ENCODE measurements at places on chromosomes 12 and 14. TPM values are rescaled to one million over a fixed set of nuclear protein-coding genes. Genes with fewer than 3 reads are reported as not detected.

The TBC1D30 gene
- not detected for total RNA-seq

DNA sequence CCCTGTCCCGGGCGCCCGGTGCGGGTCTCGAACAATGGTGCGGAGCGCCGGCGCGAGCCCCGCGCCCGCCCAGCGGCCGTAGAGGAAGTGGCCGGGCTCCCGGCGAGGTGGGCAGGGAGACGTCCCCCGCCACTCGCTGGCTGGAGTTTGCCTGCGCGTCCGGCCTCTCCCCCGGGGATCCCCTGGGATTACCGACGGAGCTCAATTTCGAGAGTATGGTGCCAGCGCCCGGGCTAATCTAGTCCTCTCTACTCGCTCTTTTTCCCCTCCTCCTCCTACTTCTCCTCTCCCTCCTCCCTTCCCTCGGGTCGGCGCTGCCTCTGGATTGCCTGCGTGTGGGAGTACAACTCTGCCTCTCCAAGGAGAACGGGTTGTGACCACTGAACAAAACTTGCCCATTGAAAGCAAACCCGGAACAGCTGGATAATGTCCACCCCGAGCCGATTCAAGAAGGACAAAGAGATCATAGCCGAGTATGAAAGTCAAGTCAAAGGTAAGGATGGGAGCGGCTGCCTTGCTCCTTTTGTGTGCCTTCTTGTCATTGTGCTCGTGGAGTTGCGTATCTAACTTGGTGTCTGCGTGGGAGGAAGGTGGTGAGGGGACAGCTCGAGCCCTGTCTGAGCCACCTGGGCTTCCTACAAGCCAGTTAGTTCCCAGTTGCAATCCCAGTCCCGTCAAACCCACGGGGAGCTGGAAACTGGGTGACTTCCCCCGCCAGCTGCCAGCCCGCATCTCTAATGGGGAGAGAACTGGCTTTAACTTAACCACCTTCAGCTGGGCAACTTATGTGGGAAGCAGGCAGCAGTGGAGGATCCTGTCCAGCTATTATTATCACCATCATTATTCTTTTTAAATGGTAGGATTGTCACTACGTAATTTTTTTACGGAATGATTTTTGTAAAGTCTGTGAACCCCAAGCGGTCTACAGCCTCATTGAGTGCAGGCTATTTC is at the start of gene SRGAP1:
Gene SRGAP1 (plus strand): TSS at position 310 of the 951 bp plus-strand sequence. CDS start 117 bp downstream, at position 427.
- peaks cover 28% of the 10 kb centered on the region for H3K27me3 ChIP-seq
- H3K36me3 ChIP-seq: no peaks in the 10 kb centered on the region
- peaks cover 9% of the 10 kb centered on the region for H3K4me1 ChIP-seq
- no peak for DNase-seq
- no peak within 1 kb of the TSS for H3K27ac ChIP-seq

The MAP1LC3B2 gene
- total RNA-seq: 0.78 TPM

The MGST1 gene
- not detected for total RNA-seq

DNA sequence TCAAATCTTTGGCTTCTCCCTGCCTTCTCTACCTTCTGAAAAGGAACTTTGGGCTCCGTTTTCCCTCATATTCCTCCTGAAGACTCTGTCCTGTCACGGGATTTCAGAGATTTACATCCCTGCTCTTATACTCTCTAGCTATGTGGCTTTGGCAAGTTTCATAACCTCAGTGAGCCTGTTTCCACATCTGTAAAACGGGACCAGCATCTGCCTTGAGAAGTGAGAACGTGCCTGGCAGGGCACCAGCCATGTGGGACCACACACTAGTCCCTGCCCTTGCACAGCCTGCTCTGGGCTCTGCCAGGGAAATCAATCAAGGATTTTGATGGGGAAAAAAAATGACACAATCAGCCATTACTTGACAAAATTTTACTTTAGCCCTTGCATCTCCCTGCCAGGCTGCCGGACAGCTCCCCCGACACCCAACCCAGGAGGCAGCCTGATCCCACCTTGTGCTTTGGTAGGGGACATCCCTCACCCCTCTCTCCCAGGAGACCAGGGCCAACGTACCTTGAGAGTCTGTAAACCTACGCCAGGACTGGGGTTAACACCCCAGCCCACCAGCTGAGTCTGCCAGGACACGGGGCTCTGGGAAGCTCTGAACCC is 8.5 kb downstream of the PHETA1 start:
- H3K36me3 ChIP-seq: peaks cover 2% of the 10 kb centered on the region
- no peak overlapping the region for H3K4me3 ChIP-seq
- H3K27me3 ChIP-seq: peaks cover 16% of the 10 kb centered on the region
- peaks cover 14% of the 10 kb centered on the region for H3K4me1 ChIP-seq

DNA sequence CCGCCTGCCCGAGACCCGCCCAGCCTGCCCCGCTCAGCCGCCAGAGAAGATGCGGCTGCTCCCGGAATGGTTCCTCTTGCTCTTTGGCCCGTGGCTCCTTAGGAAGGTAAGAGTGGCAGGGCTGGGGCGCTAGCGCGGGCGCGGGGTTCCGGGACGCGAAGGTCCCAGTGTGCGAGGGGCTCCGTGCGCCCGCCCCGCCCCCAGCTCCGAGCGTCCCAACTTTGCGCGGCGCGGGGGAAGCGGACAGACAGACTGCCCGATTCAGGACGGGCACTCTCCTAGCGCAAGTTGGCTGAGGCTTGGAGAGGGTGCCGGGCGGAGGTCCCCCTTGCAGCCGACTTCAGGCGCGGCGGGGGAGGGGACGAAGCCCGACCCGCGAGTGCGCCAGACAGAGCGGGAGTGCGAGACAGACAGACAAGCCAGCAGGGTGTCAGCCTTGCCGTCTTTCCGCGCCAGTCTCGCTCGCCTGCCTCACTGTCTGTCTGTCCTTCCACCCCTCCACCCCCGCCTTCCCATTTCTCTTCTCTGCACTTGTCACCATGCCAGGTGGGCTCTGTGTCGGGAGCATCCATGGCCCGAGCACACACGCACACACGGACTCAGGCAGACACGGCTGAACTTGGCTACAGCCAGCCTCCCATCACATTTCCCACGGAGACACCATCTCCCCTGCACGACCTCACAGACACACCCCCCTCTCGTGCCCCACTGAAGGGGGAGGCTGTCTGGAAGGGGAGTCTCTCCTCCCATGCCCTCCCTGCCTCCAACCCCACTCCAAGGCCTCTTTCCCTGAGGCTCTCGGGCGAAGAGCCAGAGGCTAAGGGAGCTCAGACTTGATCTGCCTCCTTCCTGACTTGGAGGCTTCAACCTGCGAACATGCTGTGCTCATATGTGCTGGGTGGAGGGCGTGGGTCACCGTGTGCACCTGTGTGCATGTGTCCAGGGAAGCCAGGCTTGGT is 606 bp downstream of the NXPH4 start:
- no peak overlapping the region for H3K27ac ChIP-seq
- H3K4me3 ChIP-seq: peak overlapping the region; percentile 69
- no peaks in the 10 kb centered on the region for H3K36me3 ChIP-seq
- DNase-seq: no peak
- H3K27me3 ChIP-seq: peaks cover 76% of the 10 kb centered on the region

DNA sequence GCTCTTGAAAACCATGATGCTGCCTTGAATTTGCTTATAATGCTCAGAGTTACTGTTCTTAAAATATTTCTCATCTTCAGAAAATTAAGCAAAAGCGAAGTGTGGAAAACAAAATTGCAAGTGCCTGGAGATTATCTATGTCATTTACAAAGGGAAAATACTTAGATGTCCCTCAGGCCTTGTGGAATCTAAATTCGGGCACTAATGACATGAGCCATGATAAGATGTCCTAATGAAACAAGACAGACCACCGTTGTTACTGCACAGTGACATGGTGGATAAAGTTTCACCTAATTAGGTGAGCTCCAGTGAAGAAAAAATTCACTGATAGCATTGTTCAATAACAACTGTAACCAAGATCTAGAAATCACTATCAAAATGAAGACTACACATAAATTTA is 30.4 kb downstream of the PPP1R13B start:
- no peaks in the 10 kb centered on the region for H3K36me3 ChIP-seq
- peaks cover 31% of the 10 kb centered on the region for H3K4me1 ChIP-seq
- no peak overlapping the region for H3K27ac ChIP-seq
- no peak for DNase-seq
- no peaks in the 10 kb centered on the region for H3K27me3 ChIP-seq

The PIGH gene
- 17.1 TPM for total RNA-seq

DNA sequence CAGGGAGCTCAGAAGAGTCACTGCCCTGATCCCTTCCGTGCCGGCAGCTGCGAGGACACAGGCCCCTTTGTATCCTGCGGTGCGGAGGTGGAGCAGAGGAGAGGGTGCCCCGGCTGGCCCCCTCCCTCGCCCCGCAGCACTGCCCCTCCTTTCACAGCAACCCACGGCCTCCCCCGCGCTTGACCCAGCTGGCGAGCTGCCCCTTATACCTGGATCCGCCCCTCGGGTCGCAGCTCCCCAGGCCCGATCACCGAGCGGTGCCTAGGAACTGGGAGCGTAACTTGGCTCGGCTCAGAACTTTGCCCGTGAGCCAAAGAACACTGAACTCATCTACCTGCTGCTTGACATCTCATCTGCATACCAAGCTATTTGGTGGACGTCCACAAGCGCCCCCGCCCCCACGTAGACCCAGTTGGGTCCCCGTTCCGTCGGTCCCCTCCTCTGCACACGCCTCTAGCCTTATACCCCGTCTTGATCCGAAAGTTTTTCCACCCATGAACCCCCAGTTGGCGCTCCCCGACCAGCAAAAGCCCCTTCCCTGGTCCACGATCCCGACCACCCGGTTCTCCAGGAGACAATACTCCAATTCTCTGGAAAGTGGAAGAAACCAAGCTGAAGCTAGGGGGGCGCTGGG is 697 bp upstream of the DNAJC14 start:
- peak overlapping the region; percentile 82 for H3K27ac ChIP-seq
- H3K36me3 ChIP-seq: peaks cover 17% of the 10 kb centered on the region
- H3K4me3 ChIP-seq: peak overlapping the region; percentile 95
- peaks cover 39% of the 10 kb centered on the region for H3K4me1 ChIP-seq
- H3K27me3 ChIP-seq: no peaks in the 10 kb centered on the region

DNA sequence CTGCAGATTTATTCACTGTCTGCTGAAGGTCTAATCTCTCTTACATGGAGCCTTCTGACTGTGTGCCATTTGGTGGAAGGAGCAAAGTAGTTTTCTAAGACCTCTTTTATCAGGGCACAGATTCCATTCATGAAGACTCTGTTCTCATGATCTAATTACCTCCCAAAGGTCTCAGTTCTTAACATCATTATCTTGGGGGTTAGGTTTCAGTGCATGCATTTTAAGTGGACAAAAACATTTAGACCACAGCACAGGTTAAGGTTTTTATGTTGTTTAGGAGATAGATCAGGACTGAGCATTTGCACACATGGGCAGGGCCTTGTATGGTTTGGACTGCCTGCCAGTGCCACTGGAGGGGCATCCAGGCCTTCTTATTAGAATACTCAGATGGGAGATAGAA is 746.1 kb downstream of the C12orf50 start:
- H3K27me3 ChIP-seq: no peaks in the 10 kb centered on the region
- no peaks in the 10 kb centered on the region for H3K36me3 ChIP-seq
- DNase-seq: no peak

DNA sequence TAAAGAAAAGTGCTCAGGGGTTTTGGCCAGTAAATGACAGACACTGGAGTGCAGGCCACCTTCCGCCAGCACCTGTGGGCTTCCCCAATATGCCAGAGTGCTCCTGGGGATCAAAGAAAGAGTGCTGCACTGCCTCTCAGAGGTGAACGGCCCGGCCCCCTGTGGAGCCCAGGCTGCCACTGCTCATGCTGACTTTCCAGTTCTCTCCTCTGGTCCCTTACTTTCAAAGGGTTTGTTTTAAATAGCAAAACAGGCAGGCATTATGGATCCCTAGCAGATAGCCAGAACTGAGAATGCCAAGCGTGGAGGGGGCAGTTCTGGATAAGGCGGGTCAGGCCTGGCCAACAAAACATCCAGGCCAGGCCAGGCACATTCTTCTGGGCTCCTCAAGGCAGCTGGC is 59.6 kb downstream of the MDM2 start:
- no peaks in the 10 kb centered on the region for H3K36me3 ChIP-seq
- no peaks in the 10 kb centered on the region for H3K4me1 ChIP-seq
- H3K27ac ChIP-seq: no peak overlapping the region
- no peak for DNase-seq

- DNase-seq: no peak
- no peak overlapping the region for H3K4me3 ChIP-seq
- no peaks in the 10 kb centered on the region for H3K27me3 ChIP-seq
- H3K4me1 ChIP-seq: no peaks in the 10 kb centered on the region
Observed at GRCh38 chr12:120737557-120738251, 12.1 kb downstream of the ACADS start.

DNA sequence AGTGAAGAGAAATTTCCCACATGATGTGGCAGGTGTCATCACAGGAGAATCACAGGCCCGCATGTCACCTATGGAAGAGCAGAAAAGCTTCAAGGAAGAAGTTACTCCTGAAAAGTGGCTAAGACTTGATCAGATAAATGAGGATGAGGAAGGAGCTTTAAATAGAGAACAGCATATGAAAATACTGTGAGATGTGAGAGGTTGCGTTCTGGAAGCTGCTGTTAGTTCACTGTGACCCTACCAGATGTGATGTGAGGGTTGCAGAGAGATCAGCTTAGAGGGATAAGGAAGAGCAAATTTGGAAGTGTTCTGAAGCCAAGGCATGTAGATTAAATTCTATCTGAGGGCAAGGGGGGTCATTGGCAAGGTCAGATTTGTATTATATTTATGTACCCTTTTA is 17.1 kb downstream of the ERP27 start:
- H3K36me3 ChIP-seq: peaks cover 25% of the 10 kb centered on the region
- no peak overlapping the region for H3K27ac ChIP-seq
- no peak for DNase-seq
- H3K4me1 ChIP-seq: peaks cover 14% of the 10 kb centered on the region

The ALKBH1 gene
- 13.2 TPM for total RNA-seq

DNA sequence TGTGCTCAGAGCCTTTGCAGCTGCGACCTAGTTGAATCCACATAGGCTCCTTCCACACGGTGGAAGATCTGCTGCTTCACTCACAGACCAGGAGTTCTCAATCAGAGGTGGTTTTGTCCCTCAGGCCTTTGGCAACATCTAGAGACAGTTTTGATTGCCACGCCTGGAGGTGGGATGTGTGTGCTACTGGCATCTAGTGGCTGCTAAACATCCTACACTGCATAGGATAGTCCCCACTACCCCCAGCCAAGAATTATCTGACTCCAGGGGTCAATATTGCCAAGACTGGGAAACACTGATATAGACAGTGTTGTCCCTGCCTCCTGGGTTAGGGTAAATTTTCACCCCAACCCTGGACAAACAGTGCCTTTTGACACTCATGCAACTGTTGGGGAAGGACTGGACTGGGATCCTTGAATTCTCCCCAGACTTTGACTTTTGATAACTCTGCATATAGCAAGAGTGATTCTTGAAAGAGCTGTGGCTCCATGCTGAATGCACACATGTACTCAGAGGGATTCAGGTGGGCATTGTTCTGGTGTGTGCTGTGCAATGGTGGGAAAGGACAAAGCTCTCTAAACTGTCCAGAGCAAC is 39.8 kb downstream of the BAZ2A start:
- no peaks in the 10 kb centered on the region for H3K27me3 ChIP-seq
- peak; percentile 38 for DNase-seq
- no peaks in the 10 kb centered on the region for H3K36me3 ChIP-seq
- H3K4me1 ChIP-seq: no peaks in the 10 kb centered on the region
- H3K27ac ChIP-seq: no peak overlapping the region
- H3K4me3 ChIP-seq: no peak overlapping the region

GRCh38 chr12:54984658-54985376 is at the start of gene TESPA1:
Gene TESPA1, minus strand, starts transcription at chr12:54984762. Its CDS starts 10,200 bp downstream, at chr12:54974562.
- peaks cover 43% of the 10 kb centered on the region for H3K36me3 ChIP-seq
- DNase-seq: peak; percentile 93
- no peaks in the 10 kb centered on the region for H3K27me3 ChIP-seq
- peak within 1 kb of the TSS; percentile 90 for H3K27ac ChIP-seq
- H3K4me3 ChIP-seq: peak within 1 kb of the TSS; percentile 79

Data from activated CD4-positive, alpha-beta memory T cell treated with anti-CD3 and anti-CD28 coated beads for 36 hours (primary cell).